ENCODE measurements at places on chromosomes 1 and 21.

GRCh38 chr21:36873513-36873912 lies 93.0 kb downstream of the HLCS start:
- no peak for DNase-seq

DNA sequence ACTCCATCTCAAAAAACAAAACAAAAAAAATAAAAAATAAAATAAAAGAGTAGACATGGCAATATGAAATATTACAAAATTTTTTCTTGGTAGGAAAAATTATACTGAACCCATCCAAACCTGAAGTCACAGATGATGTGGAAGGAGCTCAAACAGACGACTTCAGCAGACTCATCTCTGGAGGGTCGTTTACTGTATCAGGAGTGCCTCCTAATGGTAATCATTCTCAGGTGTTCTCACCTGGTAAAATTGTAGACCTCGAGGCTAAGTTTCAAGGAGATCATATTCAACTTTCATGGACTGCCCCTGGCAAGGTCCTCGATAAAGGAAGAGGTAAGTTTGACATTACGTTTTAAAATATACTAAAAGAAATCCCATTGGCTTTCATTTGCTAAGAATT lies 54.3 kb upstream of the SH3GLB1 start:
- DNase-seq: no peak

- no peak for DNase-seq
Observed at GRCh38 chr1:162008799-162009198, 14.9 kb downstream of the OLFML2B start.

DNA sequence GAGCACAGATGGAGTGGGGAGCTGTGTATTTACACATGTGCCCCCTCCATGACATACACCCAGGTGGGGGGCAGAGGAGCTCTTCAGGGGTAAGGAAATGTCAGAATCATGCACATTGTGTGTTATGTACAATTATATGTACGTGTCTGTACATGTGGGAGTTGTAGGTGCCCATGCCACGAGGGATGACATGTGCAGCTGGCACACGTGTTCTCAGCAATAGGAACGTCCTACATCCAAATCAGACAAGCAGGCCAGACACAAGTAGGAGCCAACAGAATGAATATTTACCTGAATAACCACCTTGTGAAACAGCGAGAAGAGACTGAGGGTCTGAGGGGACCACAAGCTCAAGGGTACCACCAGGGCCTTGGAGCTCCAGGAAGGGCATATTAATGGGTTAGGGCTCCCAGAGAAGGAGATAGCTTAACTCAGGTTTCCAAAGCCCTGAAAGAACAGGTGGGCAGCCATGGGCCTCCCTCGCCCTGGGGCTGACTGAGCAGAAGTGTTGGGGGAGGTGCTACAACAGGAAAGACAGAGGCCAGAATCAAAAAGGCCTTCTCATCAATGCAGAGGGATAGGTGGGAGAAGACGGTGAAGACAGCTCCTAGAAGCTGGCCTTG lies 3.2 kb downstream of the COL16A1 start:
- DNase-seq: no peak

GRCh38 chr1:79556189-79556588 lies 549.7 kb upstream of the ADGRL4 start:
- DNase-seq: no peak

- no peak for DNase-seq
Observed at GRCh38 chr1:235060607-235061470, 67.8 kb downstream of the TOMM20 start.

DNA sequence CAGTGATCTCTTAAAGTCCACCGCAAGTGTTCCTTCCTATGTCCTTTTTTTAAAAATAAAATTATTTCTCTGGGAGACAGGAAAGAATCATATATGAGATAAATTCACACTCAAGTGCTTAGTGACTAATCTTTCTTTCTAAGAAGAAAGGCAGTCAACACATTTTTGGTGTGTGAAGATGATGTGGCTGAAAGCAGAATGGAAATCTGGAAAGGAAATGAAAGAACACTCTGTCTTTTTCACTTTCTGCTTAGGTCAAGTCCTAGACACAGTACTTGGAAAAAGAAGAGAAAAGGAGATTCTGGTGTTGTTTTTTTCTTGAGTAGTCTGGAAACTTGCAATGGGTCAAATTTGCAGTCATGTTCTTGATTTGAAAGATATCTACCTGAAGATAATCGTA lies 45.5 kb upstream of the PRRX1 start:
- DNase-seq: no peak

DNA sequence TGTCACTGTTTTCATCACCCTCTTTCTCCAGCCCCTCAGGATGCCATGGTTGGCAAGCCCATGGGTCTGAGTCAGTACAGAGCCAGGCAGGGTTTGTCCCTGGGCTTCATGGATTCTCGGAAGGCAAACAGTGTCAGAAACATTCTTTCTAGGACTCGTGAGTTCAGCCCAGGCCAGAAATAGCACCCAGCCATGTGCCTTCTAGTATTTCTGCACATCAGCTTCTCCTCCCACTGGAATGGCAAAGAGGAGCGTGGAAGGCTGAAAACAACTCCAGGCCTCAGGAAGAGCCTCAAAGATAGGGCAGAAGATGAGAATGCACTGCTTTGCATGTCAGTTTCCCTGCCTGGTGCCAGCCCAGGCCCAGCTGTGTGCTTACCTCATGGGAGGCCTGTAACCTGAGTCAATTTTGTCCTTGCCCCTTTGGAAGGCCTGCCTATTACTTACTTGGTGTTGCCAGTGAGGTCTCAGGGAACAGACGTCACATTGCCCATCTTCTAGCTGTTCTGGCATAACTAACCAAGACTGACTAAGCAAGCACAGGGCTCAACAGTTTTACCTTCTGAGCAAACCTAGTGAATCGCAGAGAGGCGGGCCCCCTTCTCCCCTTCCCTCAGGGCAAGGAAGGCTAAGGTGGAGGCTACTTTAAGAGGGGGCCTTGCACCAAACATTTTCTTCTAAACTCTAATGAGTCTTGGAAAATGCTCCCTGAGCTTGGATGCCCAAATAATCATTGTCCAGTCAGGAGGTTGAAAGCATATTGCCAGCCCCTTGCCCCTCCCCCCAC lies 42.4 kb downstream of the GLUL start:
- DNase-seq: no peak

GRCh38 chr1:30104551-30104950 lies 618.8 kb downstream of the MATN1 start:
- no peak for DNase-seq

GRCh38 chr1:237507005-237507404 lies 383.7 kb downstream of the ZP4 start:
- DNase-seq: no peak

DNA sequence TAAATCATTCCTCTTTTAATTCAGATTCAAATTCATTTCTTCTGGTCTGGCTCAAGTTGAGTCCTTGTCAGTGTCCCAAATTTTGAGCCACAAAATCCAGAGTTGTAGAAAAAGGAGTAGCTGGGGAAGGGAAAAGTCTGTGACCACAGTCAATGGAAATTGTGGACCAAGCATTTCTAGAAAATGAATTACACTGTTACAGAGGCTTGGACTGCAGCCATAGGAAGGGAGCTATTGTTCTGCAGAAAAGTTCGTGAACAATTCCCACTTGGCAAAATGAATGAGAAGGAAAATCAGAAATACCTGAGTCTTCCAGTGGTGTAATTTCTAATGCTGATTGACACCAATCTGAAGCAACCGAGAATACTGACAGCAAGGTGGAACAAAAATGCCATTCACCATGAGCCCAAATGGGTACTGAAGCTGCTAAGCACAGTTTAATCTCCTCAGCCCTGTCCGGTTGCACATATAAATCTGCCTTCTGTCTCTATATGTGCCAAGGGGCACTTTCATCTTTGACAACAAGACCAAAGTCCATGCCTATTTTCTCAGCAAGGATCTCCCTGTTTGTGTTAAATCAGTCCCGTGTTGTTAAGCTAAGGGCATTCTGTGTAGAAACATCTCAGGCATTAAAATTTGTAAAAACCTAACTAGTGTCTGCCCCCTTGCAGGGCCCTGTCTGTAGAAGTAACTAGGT lies 51.3 kb downstream of the TEX35 start:
- no peak for DNase-seq

GRCh38 chr21:34345091-34345871 lies 18.5 kb upstream of the KCNE2 start:
- DNase-seq: no peak

- no peak for DNase-seq
Observed at GRCh38 chr1:19758227-19758830, 41.4 kb downstream of the TMCO4 start.

- no peak for DNase-seq
Observed at GRCh38 chr1:170765712-170766330, 101.9 kb downstream of the PRRX1 start.

GRCh38 chr1:199687321-199687720 lies 340.2 kb upstream of the NR5A2 start:
- no peak for DNase-seq

DNA sequence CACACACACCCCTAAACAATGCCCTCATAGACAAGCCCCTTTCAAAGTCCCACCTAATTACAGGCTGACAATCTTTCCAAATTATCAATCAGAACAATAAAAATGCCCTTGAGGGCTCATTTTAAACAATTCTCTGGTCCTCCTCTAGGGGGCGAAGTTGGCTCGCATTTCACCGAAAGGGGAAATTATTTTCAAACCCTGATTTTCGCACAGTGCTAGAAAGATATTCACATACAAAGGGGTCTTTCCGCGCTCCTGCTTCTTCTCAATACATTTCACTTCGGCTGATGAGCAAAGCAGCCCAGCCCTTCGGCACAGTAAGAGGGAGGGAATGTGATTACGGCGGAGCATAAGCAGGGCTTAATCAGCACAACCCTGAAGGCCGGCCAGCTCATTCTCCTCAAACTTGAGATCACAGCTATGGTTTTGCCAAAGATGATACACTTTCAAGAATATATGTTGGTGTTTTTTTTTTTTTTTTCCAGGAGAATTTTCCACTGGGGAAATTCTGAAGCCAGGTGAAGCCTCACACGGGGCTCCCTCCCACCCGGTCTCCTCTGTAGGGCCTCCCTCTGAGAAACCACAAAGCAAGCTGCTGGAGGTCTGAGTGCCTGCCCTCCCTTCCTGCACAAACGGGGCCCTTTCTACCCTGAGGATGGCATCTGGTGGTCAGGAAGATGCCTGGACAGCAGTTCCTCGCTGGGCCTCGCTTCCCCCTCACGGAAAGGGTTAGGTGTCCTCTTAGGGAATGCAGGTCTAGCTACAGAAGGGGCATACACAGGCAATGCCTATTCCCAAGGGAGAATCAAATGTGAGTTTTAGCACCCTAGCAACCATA lies 66.9 kb downstream of the GNG12 start:
- peak; percentile 20 for DNase-seq

DNA sequence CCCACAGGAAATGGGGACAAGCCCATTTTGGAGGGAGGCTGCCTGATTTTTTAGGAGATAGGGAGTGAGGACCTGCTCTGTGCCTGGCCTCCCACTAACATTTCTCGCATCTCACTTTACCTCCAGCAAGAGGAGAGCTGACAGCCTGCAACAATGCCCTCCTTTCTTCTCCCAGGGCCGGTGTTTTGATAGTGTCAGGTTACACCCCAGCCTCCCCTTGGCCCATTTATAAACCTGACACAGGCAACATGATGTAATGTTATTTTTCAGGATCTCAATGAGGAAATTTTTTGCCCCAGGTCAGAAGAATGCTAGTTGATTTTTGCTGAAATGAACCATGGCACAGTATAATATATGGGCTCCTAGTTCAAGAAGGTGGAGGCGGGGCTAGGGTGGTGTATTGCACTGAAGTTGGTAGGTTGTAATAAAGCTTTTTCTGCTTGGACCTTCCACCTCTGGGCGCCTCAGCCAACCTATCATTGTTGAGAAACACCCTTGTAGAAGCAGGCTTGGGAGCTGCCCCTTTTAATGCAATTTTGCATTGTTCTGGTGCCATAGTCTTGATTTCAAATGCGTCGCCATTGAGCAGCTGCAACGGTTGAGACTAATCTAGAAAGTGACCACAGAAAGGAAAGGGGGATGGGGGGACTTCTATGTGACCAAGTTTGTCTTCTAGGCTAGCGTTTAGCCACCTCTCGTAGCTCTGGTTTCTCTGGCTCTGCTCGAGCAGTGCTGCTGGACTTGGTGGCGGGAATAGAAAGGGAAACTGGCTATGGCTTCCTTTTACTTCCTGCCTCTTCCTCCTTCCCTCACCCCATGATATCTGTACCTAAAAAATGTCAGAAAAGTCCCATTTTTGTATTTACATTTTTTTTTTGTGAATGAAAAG lies 53.0 kb downstream of the PBX1 start:
- no peak for DNase-seq

- no peak for DNase-seq
Observed at GRCh38 chr1:65119951-65120350, 28.1 kb upstream of the AK4 start.

- no peak for DNase-seq
Observed at GRCh38 chr1:68111519-68112436, 61.4 kb upstream of the DIRAS3 start.

DNA sequence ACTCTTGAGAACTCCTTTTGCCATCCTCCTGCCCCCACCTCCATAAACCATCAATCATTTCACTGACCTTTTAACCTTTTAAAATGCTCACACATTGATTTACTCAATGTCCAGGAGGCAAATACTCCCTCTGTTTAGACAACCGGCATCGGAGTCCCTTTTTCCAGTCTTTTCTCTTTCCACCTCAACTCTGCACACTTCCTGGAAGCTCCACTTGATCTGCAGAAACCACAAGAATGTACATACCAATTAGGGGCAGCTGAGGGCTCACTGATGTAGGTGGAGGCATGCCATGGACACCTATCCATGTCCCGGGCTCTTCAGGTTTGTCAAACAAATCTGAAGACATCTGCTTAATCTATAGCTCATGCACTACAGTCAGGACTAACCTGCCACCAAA lies 5.3 kb upstream of the AMIGO1 start:
- no peak for DNase-seq

DNA sequence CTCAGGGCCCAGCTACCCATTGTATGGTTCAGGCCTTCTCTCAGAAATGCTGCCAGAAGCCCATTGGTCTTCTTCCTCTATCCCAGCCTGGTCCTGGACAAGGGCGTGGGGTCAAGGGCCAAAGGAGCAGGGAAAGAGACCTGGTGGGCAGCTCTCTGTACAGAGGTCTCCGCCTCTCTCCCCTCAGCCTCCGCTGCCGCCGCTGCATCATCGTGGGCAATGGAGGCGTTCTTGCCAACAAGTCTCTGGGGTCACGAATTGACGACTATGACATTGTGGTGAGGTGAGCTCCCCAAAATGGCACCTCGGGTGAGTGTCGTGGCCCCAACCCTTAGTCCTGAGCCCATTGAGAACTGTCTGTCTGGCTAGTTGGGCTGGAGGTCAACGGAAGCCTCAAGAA lies 34.6 kb upstream of the ARTN start:
- DNase-seq: no peak

DNA sequence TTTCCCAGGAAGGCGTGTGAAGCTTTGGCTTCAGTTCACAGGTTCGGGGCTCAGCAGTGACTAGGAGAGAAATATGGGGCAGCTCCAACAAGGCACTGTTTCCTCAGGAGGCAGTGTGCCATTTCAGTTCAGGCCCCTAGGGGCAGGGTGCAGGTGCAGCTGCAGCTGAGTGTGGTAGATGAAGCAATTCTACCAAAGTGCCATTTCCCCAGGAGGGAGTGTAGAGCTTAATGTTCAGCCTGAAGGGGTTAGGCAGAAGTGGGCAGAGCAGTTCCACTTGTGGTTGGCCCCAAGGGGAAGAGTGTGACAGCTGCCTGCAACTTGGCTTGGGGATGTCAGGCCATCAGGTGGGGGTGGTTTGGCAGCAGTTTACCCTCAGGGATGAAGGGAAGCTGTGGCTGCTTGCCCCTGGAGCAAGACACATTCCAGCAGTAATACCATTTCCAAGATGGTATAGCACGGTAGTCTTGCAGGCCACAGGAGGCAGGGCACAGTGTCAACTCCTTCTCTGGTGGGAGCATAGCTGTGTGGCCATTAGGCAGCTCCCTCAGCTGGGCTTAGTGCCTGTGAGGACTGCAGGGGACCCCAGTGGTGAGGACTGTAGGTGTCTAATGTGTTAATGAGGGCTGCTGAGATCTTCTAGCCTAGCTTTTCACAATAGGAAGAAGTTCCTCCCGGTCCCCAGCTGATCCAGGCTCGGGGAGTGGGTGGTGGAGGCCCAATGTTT lies 34.7 kb downstream of the RGSL1 start:
- no peak for DNase-seq

Data from activated CD4-positive, alpha-beta T cell treated with anti-CD3 and anti-CD28 coated beads for 24 hours (primary cell).